Purkinje cell (primary cell): ENCODE measurements at places on chromosomes 5 and 9. TPM values are rescaled to one million over a fixed set of nuclear protein-coding genes. Genes with fewer than 3 reads are reported as not detected.

The PCDHGA11 gene
- polyA plus RNA-seq = 1.5 and 2.4 TPM in 2 replicates

The CDC25C gene
- polyA plus RNA-seq = not detected in 2 replicates

The IL3 gene
- polyA plus RNA-seq = not detected in 2 replicates

The CDH9 gene
- 13.0 TPM in 1 of 2 replicates, not detected in the other for polyA plus RNA-seq

The OR2K2 gene
- polyA plus RNA-seq = not detected in 2 replicates

The SPATA31D4 gene
- polyA plus RNA-seq = not detected in 2 replicates

The CDX1 gene
- polyA plus RNA-seq = not detected in 2 replicates

The THBS4 gene
- 5.2 and 6.5 TPM in 2 replicates for polyA plus RNA-seq

The C9orf43 gene
- polyA plus RNA-seq = not detected in 2 replicates

The RICTOR gene
- polyA plus RNA-seq = 78.1 and 107 TPM in 2 replicates
